GM12892 (cell line): ENCODE measurements at places on chromosomes 13 and 19.

DNA sequence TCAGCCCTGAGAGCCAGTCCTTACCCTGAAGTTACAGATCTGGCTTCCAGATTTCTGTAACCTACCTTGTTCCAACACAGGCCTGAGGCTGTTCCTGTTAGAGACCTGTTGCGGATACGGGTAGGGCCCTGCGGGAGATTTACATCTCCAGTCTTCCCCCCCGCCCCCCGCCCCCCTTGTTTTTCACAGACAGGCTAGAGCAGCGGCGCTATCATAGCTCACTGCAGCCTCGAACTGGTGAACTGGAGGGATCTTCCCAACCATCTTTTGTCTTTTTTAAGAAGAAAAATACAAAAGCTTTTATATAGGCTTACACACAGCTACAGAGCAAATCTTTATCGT, 10.6 kb upstream of the CEACAM21 start:
- DNase-seq = no peak

DNA sequence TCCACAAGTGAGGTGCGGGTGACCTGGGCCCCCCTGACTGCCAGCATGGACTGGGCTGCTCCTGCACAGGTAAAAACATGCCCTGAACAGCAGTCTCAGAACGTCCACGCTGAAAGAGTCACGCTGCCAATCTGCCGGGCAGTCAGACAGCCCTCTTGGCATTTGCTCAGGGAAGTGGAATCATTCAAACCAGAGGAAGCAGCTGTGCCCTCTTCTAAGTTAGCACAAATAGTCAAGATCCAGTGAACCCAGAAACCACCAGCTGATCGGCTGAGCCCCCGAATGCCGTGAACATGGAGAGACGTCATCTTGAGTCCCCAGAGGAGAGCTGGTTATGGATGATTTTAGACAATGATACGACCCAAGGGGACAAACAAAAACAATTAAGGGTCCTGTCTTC, 34.4 kb downstream of the KLF2 start:
- DNase-seq = no peak

- no peak for DNase-seq
These were observed 13.6 kb downstream of the POLR1D start for GRCh38 chr13:27635266-27635665.

DNA sequence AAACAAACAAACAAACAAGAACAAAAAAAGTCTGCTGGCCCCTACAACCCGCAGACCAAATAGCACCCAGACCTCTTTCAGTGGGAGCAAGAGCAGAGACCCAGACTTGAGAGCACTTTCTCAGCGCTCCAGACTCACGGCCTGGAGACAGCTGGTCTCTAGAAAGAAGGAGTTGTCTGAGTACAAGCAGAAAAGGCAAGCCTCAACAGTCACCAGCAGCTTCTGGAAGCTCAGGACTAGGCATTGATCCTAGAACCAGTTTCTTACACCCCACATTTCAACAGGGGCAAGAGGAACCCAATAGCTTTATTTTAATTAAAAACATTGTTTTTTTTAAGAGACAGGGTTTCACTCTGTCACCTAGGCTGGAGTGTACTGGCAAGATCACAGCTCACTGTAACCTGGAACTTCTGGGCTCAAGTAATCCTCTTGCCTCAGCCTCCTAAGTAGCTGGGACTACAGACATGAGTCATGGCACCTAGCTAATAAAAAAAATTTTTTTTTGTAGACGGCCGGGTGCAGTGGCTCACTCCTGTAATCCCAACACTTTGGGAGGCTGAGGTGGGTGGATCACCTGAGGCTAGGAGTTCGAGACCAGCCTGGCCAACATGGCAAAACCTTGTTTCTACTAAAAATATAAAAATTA, 30.4 kb downstream of the RASL11A start:
- no peak for DNase-seq

- peak; percentile 62 for DNase-seq
These were observed 35.5 kb downstream of the DOT1L start for GRCh38 chr19:2199215-2199614.

GRCh38 chr13:45456196-45456972, 8.4 kb upstream of the COG3 start:
- no peak for DNase-seq

GRCh38 chr13:34816245-34816884, 125.7 kb upstream of the NBEA start:
- no peak for DNase-seq

- DNase-seq = no peak
These were observed 10.2 kb downstream of the HAS1 start for GRCh38 chr19:51713319-51714285.

DNA sequence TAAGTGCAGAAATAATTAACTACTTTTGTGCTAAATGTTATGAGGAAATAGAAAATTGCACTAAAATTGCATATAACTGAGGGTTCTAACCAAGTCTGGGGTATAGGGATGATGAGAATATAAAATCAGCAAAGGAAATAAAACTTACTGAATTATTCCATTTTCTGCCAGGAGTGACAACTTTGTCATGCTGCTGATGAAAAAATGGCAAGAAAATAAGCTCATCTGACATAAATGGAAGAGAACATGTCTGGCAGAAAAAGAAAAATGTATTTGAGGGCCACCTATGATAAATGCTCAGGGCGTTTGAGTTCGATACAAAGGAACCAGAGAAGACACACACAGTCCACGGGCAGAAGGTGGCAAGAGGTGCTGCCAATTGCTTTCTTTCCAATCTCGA, 78.2 kb downstream of the LHFPL6 start:
- DNase-seq = no peak

GRCh38 chr13:51328488-51328887, 11.0 kb upstream of the SERPINE3 start:
- no peak for DNase-seq

DNA sequence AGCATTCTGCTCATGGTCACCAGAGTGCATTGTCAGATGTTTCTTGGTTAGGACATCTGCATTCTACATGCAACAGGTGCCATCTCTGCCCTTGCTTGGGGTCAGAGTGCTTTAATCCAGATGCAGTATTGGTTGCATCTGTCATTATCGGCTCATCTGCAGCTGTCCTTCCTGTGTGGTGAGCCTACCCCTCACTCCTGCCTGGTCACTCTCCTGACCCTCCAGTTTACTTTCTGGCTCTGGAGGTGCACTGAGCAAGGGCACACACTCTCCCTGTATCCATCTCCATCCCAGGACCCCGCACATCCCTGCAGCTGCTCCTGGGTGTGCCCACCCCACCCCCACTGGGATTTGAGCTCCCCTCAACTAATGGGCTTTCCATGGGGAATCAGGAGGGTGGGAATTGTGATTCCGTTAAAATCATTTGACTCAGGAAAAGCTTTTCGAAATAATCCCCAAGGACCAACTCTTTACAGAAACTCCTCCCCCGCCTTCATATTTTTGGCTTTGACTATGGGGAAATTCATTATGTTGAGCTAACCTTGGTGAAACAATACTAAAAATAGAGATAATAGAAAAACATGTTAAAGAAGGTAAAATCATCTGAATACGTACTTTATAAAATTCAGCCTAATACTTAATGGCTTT, 70.2 kb downstream of the COL4A2 start:
- no peak for DNase-seq

DNA sequence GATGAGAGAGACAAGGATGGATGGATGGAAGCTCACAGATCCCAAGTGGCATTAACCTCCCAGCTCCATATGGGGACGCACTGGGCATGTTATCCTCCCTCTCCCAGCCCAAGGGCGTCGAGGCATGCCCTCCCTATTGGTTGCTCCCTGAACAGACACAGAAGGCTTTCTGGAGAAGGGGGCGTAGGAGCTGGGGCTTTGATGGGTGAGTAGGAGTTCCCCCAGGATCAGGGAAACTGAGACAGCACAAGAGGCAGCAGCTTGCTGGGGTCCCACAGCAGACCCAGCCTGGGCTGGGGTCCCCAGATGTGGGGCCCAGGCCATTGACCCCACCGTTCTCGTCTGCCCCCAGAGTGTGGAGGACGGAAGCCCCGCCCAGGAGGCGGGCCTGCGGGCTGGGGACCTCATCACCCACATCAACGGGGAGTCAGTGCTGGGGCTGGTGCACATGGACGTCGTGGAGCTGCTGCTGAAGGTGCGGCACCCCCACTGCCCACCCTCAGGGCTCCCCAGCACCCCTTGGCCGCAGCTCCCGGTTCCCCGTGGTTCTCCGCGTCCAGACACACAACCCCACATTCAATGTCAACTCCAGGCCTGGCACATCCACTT, 7.5 kb upstream of the PIK3R2 start:
- DNase-seq = no peak

DNA sequence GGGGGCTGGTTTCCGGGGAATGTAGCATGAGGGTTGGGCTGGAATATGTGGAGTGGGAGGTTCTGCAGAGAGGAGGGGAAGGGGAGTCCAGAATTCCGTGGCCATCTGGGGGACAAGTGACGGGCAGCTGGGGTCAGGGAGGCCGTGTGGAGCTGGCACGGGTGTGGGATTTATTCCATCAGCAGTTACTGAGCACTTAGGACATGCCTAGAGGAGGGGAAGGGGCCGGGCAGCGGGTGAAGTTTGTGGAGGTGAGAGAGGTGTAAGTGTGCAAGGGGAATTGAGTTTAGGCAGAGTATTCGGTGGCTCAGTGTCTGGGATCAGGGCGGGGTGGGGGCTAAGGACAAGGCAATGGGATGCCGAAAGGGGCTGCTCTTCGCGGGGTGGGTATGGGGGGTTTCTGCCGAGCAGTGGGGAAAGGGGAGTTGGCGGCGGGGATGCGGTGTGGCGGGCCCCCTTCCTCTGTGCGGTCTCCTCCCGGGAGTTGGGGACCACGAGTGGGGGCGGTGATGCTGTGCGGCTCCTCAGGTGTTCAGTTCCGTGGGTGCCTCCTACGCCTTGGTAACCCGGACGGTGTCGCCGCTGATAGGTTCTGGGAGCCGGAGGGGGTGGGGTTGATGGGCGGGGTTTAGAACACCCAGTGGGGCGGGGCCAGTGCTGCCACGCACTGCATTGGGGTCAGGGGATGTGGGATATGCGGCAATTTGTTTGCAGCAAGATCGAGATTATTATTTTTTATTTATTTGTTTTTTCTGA, 5.4 kb downstream of the CCDC61 start:
- DNase-seq = peak; percentile 90

DNA sequence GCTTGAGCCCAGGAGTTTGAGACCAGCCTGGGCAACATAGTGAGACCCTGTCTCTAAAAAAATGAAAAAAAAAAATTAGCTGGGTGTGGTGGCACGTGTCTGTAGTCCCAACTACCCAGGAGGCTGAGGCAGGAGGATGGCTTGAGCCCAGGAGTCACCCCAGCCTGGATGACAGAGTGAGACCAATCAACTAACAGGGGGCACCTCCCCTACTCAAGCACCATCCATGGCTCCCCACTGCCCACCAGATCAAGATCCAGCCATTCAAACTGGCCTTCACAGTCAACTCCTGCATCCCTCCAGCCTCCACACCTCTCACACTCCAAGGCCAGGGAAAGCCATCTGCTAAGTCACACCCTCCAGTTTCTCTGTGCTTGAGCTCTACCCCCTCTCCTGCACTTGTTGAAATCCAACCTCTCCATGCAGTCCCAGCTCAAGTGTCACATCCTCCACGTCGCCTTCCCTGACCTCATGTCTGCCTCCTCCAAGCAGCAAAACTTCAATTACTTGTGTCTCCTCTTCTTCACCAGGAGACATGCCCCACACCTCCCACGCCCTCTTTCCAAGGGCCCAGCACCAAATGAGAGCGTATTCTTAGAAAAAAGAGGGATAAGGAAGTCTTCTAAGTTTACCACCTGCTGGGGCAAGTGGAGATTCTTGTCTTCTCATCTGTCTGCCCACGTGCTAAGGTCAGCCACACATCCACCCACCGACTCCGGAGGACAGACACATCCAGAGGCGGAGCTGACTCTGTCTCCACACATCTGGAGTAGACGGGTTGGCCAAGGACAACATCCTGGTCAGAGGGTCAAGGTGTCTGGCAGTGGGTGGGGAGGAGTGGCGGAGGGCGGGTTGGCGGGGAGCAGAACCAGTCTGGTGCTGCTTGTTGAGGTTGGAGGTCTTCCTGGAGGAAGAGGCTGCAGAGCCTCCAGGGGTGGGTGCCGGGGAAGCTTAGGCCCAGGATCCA, 974 bp upstream of the CYP4F22 start:
- DNase-seq = no peak

GRCh38 chr19:30223866-30224688, 148.1 kb upstream of the ZNF536 start:
- DNase-seq = no peak

GRCh38 chr13:39530916-39531315, 72.1 kb downstream of the LHFPL6 start:
- no peak for DNase-seq

- DNase-seq = no peak
These were observed 6.0 kb upstream of the RNF6 start for GRCh38 chr13:26228096-26228495.

- DNase-seq = no peak
These were observed at the start of gene HSPB6 for GRCh38 chr19:35756377-35757230. TSS of gene HSPB6 (minus strand) at chr19:35757029. CDS start at chr19:35757008, 21 bp downstream.

DNA sequence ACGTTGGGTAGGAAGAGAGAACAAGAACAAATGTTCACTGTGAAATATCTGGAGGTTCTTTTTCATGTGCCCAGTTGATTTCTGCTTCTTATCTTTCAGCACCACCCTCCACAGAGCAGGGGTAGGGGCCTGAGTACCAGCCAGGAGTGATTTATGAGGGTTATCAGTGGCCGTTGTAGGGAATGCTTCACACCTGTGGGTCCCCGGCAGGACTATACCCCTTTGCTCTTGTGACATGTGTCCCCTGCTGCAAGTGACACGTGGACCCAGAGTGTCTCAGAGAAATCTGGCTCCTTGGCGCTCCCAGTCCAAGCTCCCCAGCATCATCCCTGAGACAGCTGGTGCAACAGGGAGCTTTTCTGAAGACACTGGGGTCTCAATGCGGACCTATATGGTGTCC, 29.7 kb downstream of the SIAH3 start:
- no peak for DNase-seq

- DNase-seq = no peak
These were observed 3.8 kb downstream of the BCL2L12 start for GRCh38 chr19:49669516-49669915.

DNA sequence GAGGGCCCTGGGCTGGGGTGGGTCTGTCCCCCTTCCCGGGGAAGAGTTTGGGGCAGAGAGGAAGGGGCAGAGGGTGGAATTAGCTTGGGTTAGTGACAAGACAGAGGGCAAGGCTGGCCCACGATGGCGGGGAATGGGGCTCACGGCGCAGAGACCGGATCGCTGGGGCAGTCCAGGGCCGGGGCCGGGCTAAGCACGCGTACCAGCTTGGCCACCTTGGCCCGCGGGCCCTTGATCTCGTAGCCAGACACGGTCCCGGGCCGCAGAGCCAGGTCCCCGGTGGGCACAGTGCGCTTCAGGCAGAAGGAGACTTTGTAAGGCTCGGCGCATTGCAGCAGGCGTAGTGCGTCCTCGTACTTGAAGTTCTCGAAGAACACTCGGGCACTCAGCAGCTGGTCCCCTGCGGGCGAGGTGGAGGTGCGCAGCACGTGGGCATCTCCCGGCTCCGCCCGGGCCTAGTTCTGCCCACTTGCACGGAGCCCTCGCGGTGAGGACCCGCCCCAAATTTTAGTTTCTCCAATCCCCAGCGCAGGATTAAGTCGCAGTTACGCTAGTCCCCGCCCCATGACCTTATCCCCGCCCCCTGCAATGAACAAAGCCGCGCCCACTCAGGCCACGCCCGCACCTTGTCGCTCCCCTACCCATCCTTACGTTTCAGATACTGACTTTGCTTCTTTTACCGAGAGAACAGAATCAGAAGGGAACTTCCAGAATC, 8.6 kb upstream of the HIPK4 start:
- no peak for DNase-seq
